ENCODE measurements at places on chromosomes 5 and 9. TPM values are rescaled to one million over a fixed set of nuclear protein-coding genes. Genes with fewer than 3 reads are reported as not detected.
A peak's percentile ranks its signal among the peaks of the same experiment; 100 is the strongest.

Gene SPAG8
- total RNA-seq = 1.6 TPM

DNA sequence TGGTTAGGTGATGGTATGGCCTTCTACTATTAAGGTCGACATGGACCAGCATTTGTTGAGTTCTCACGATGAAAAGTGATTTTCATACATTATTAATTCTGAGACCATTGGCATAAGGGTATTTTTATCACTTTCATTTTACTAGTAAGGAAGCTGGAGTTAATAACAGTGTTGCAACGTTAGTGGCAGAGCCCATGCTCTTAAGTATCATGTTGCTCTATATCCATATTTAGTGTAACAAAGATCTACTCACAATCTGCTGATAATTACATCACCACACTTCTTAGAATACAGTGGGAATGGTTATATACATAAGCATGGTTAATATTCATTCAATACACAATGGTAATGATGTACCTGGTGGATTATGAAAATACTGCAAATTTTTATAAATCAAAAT is 81.9 kb downstream of the PRR16 start:
- DNase-seq = no peak
- H3K27me3 ChIP-seq = no peaks in the 10 kb centered on the region
- H3K4me1 ChIP-seq = no peaks in the 10 kb centered on the region

Gene DMGDH
- total RNA-seq = 1.4 TPM

Gene PLAC8L1
- not detected for total RNA-seq

- DNase-seq = no peak
- no peaks in the 10 kb centered on the region for H3K27me3 ChIP-seq
- H3K27ac ChIP-seq = no peak overlapping the region
- peaks cover 71% of the 10 kb centered on the region for H3K4me1 ChIP-seq
These were observed 77.8 kb downstream of the ZCCHC7 start for GRCh38 chr9:37198039-37198729.

DNA sequence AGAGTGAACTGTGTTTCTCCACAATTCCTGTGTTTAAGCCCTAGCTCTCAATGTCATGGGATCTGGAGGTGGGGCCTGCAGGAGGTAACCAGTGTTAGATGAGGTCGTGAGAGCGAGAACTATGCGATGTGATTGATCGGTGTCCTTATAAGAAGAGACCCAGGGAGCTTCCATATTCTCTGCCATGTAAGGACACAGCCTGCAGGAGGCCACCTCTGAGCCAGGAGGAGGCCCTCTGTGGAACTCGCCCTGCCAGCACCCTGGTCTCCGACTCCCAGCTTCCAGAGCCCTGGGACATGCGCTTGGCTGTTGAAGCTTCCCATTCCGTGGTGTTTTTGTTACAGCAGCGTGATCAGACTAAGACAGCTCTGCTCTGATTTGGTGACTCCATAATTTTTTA is 255.4 kb downstream of the IRX2 start:
- H3K4me1 ChIP-seq = peaks cover 30% of the 10 kb centered on the region
- no peaks in the 10 kb centered on the region for H3K36me3 ChIP-seq
- no peaks in the 10 kb centered on the region for H3K27me3 ChIP-seq

GRCh38 chr5:41334758-41335157 is 121.4 kb upstream of the C6 start:
- no peaks in the 10 kb centered on the region for H3K36me3 ChIP-seq
- peak; percentile 44 for DNase-seq
- H3K27me3 ChIP-seq = no peaks in the 10 kb centered on the region
- no peak overlapping the region for H3K27ac ChIP-seq

GRCh38 chr5:142634216-142635011 is 51.5 kb downstream of the FGF1 start:
- no peaks in the 10 kb centered on the region for H3K27me3 ChIP-seq
- DNase-seq = no peak
- no peak overlapping the region for H3K27ac ChIP-seq
- no peak overlapping the region for H3K4me3 ChIP-seq

DNA sequence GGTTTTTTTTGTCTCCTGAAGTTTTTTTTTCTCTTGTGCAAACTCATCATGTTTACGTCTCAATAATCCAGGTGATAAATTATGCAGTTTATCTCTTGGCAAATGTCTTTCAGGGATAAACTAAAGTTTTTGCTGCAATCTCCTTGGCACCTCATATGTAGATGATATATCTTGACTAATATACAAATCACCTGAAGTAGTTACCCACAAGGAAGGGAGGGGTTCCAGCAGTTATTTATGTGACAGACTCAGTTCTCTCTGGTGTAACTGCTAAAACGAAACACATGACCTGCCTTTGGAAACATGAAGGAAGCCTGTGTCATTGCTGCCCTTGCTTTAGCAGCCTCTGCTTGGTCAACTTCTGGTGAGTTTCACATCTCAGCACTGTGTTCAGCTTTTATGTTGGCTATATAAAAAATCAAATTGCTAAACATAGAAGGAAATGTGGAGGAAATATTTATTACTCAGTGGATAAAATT is 39.3 kb upstream of the KIAA1958 start:
- no peak overlapping the region for H3K27ac ChIP-seq
- H3K36me3 ChIP-seq = no peaks in the 10 kb centered on the region
- no peaks in the 10 kb centered on the region for H3K27me3 ChIP-seq
- DNase-seq = no peak
- H3K4me1 ChIP-seq = no peaks in the 10 kb centered on the region
- H3K4me3 ChIP-seq = no peak overlapping the region

DNA sequence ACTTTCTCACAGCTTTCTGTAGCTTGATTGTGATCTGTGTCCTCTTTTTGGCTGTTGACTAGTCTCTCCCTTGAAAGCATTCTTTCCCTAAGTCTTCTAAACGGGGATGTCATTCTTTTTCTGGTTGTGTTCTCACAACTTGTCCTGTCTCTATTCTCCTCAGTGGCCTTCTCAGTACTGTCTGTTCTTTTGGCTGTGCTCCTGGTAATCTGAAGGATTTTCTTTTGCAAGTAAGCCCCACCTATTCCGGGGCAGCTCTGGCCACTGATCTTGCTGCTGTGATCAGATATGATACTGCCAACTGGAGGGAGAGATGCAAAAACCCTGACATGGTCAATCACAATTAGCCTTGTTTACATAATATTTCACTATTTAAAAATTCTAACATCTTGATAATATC is 172.2 kb downstream of the CDC42SE2 start:
- DNase-seq = no peak
- no peaks in the 10 kb centered on the region for H3K4me1 ChIP-seq
- H3K27ac ChIP-seq = no peak overlapping the region
- H3K27me3 ChIP-seq = no peaks in the 10 kb centered on the region
- H3K36me3 ChIP-seq = no peaks in the 10 kb centered on the region
- H3K4me3 ChIP-seq = no peak overlapping the region

Gene TAS2R1
- not detected for total RNA-seq

DNA sequence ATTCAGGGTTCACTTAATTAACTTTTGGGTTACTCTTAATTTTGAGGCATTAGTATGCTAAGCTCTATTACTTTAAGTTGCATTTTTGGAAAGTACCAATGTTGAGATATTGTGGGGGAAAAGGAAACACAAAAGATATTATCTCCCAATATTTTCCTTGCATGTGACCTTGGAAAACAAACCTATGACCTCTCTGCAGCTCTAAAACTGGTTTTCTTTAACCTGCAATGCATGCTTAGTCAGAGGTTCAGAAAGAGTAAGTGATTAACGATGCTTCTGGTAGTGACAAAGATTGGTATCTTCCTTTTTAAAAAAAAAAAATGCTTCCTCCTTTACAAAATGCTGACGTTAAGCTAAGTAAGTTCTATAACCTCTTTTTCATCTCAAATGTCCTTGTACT is 44.9 kb upstream of the CDH18 start:
- H3K27ac ChIP-seq = no peak overlapping the region
- H3K4me1 ChIP-seq = no peaks in the 10 kb centered on the region
- no peaks in the 10 kb centered on the region for H3K27me3 ChIP-seq

DNA sequence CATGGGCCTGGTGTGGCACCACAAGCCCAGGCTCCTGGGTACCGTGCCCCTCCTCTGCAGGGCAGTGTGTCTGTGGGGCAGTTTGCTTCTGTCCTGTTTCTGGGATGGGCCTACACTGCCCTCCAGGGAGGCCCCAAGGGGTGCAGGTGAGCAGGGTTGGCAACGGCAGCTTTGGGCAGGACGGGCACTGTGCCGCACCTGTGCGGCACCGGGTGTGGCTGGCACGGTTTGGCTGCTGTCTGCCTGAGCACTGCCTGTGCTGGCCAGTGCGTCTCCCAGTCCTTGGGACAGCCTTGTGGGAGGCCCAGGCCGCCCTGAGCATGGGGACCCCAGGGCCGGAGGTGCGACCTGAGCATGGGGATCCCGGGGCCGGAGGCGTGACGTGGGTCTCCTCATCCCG is 37.2 kb downstream of the RXRA start:
- no peak for DNase-seq
- H3K27me3 ChIP-seq = no peaks in the 10 kb centered on the region
- H3K36me3 ChIP-seq = no peaks in the 10 kb centered on the region
- no peak overlapping the region for H3K27ac ChIP-seq
- H3K4me3 ChIP-seq = no peak overlapping the region

DNA sequence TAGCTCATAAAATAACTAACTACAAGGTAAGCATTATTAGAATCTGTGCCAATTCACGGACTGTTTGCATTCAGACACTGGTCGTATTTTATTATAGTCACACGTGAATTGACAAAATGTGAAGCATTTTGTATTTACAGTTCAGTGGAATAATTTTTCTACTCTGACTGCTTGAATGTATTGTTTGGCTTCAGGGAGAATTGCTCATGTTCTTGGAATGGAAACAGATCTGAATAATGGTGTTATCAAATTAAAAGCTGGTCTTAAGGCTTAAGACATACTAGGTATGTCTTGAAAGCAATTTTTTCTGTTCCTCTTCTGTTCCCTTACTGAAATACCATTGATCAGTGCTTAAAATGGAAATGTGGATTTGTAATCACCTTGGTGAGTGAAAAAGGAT is 543.7 kb upstream of the TLE4 start:
- H3K36me3 ChIP-seq = no peaks in the 10 kb centered on the region
- DNase-seq = no peak
- no peak overlapping the region for H3K4me3 ChIP-seq
- peaks cover 3% of the 10 kb centered on the region for H3K4me1 ChIP-seq
- H3K27me3 ChIP-seq = no peaks in the 10 kb centered on the region
- no peak overlapping the region for H3K27ac ChIP-seq

- no peak for DNase-seq
- no peaks in the 10 kb centered on the region for H3K27me3 ChIP-seq
- H3K36me3 ChIP-seq = no peaks in the 10 kb centered on the region
- H3K4me3 ChIP-seq = no peak overlapping the region
- no peak overlapping the region for H3K27ac ChIP-seq
- no peaks in the 10 kb centered on the region for H3K4me1 ChIP-seq
These were observed 392.1 kb upstream of the DAB2 start for GRCh38 chr5:39816866-39817265.

DNA sequence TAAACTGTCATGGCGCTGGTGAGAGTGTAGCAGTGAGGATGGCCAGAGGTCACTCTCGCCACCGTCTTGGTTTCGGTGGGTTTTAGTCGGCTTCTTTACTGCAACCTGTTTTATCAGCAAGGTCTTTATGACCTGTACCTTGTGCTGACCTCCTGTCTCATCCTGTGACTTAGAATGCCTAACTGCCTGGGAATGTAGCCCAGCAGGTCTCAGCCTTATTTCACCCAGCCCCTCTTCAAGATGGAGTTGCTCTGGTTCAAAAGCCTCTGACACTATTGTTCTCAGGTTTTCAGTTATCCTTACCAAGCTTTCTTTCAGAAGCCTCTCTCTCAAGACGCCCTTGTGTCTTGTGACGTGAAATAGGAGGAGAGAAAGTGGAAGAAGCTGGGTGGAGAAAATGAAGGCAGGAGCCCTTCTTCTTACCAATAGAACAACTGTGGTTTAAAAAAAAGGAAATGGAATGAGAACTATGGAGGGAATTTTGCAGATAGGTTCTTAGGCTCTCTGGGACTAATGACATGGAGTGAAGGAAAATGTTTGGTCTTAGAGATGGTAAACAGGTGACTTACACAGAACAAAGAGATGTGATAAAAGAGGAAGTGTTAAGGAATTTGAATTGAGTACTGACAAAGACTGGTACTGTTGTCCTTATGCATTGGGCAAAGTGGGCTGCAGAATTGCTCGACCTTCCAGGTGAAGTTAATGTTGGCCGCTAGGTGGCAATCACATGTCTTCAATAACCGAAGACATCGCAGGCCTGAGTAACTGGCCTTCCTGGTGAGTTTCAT is 133.3 kb upstream of the RAI14 start:
- peak; percentile 91 for DNase-seq
- no peaks in the 10 kb centered on the region for H3K36me3 ChIP-seq
- no peaks in the 10 kb centered on the region for H3K27me3 ChIP-seq
- H3K4me1 ChIP-seq = no peaks in the 10 kb centered on the region
- no peak overlapping the region for H3K4me3 ChIP-seq
- no peak overlapping the region for H3K27ac ChIP-seq

DNA sequence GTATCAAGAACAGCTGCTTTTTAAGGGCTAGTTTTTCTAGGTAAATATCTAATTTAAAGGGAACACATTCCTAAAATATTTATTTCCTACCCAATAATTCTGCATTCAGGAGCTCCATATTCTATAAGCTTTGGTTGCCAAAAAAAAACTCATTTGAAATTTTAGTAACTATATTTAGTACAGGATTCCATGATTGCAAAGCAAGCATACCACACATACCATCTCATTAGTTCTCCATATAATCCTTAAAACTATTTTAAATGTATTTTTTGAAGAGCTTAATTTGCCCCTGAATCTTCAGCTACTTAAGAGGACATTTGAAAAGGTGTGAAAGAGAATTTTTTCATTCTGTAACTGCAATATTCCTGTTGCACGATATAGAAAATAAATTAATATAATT is 877.0 kb downstream of the NR2F1-AS1 start:
- H3K4me1 ChIP-seq = no peaks in the 10 kb centered on the region
- H3K4me3 ChIP-seq = no peak overlapping the region
- no peaks in the 10 kb centered on the region for H3K27me3 ChIP-seq
- H3K36me3 ChIP-seq = no peaks in the 10 kb centered on the region
- no peak overlapping the region for H3K27ac ChIP-seq

Gene MOB3B
- 15.3 TPM for total RNA-seq

Gene DNAH5
- 0.62 TPM for total RNA-seq

- no peak overlapping the region for H3K27ac ChIP-seq
- H3K36me3 ChIP-seq = no peaks in the 10 kb centered on the region
- H3K27me3 ChIP-seq = no peaks in the 10 kb centered on the region
- no peaks in the 10 kb centered on the region for H3K4me1 ChIP-seq
These were observed 216.0 kb upstream of the PUM3 start for GRCh38 chr9:3059781-3060468.

DNA sequence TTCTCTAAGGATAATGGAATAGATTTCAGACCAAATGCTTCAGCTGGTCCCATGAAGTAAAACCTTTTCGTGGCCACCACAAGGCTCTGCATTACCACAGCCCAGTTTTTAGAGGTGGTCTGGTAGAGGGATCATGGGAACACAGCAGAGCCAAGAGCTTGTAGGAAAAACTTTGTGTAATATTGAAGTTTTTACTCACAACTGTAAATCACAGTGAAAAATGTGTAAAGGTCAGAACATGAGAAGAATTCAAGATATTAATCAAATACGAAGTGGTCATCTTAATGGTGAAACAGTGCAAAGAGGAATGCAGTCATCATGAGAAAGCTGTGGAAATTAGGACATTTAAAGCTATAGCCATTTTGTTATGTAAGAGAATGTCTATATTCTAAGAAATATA is 197.5 kb downstream of the NPR3 start:
- no peaks in the 10 kb centered on the region for H3K36me3 ChIP-seq
- no peaks in the 10 kb centered on the region for H3K4me1 ChIP-seq

- no peak overlapping the region for H3K4me3 ChIP-seq
- no peaks in the 10 kb centered on the region for H3K4me1 ChIP-seq
- H3K27me3 ChIP-seq = no peaks in the 10 kb centered on the region
- no peak for DNase-seq
- H3K27ac ChIP-seq = no peak overlapping the region
These were observed 109.3 kb downstream of the TARS1 start for GRCh38 chr5:33549982-33550567.

Gene CEMIP2
- 185 TPM for total RNA-seq

Gene TSSK1B
- total RNA-seq = not detected

Gene SLC34A3
- not detected for total RNA-seq

All from neural progenitor cell (in vitro differentiated cells).